ENCODE measurements at places on chromosomes 16 and 17.

DNA sequence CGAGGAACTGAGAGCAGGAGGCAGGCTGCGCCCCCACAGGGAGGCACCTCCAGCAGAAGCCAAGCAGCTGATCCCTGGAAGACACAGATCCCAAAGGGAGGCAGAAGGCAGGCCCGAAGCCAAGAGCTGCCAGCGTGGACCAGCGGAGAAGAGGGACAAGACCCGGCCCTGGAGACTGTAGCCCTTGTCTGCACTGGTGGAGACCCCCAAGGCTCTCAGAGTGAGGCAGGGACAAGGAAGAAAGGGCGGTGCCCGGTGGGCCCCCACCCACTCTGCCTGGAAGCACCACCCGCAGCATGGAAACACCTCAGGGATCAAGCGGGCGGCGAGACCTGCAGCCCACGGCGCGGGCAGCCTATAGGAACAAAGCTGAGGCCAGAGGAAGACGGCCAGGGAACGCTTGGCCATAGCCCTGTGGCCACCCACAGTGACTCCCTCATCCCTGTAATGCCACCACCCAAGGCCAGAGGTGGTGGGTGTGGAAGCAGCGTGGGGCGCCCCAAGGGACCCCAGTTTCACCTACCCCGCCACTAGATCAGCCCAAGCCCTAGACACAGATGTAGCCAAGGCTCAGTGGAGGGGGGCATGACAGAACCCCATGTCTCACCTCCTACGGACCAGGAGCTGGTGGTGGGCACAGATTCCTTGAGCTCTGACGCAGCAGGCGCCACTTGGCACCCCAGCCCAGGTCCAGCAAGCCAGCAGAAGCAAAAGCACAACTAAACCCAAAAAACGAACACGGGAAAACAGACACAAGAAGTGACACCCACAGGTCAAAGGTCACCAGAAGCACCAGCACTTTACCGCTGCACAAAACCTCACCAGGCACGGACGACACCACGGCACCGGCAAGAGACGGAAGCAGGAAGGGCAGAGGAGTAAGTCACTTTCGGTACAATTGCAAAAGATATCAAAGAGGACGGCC lies 2.9 kb upstream of the SIRT7 start:
- no peak for DNase-seq

GRCh38 chr16:57379579-57379978 lies 7.3 kb downstream of the CX3CL1 start:
- DNase-seq = peak; percentile 35

DNA sequence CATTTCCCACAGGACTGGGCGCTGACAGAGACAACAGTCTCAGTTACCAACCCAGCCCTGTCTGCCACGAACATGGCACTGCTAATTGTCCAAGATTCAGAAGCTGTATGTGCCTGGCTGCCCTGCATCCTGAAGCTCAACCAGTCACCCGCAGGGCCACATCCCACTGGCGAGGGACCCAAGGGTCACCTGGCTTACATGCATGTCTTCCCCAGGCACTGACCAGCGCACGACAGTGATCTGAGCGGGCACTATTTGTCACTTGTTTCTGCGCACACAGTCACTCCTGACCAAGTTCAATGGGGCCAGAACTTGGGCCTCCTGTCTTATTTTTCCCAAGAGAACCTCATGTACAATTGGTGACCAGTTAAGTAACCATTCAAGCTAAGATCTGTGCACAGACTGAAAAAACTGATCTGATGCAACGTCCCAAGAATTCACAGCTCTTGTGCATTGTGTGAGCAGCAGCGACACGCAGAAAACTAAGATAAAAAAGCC lies 13.1 kb downstream of the USP7 start:
- no peak for DNase-seq

DNA sequence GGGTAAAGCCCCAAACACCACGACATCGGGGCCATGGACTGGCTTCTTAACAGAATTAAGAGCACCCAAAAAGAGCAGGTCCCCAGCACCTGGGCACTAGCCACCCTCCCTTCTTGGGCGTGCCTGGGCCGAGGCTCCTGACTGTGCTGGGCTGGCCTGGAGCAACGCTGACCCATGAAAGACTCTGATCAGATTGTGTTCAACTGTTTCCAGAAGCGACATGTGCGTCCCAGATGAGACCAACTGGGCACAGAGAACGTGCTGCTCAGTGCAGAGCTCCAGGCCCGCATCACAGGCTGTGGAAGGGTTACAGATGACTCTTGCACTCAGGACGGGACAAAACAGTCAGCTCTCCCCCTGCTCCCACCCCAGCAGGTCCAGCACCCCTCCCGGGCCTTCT lies 100.7 kb downstream of the KCNJ12 start:
- no peak for DNase-seq

DNA sequence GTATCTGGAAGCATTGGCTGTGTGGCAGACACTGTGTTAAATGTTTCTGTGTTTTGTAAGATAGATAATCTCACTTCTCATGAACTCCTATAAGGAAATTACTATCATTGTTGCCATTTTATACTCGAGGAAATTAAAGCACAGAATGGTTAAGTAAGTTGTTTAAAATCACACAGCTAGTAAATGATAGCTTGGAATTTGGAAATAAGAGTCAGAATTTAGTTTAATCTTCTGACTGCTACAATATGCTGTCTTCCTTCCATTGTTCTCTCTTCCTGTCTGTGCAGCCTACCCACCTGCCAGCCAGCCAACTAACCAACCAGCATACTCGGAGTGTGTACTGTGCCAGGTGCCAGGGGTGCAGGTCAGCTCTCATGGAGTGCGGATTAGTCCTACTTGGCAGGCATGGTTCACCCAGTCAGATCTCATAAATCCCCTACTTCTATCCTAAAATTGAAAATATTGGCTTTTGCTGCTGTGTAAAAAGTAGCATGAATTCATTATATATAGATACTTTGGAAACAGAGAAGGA lies 79.9 kb upstream of the LGALS9 start:
- DNase-seq = no peak

- no peak for DNase-seq
Observed at GRCh38 chr17:45288825-45289224, 26.9 kb upstream of the SPATA32 start.

DNA sequence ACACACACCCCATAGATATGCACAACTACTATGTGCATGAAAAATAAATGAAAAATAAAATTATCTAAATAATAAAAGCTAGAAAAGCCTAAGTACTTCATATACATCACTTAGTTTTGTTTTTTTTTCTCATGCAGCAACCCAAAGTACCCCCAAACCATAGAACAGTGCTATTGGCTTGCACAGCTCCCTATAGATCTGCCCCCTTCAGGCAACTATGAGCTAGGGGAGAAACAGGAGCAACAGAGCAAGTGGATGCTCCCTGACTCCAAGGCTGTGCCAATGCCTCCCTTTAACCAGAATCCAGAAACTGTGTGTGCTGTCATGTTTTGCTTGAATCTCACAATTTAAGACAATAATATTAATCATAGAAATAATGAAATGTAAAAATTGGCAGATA lies 605.5 kb downstream of the TOX3 start:
- no peak for DNase-seq

DNA sequence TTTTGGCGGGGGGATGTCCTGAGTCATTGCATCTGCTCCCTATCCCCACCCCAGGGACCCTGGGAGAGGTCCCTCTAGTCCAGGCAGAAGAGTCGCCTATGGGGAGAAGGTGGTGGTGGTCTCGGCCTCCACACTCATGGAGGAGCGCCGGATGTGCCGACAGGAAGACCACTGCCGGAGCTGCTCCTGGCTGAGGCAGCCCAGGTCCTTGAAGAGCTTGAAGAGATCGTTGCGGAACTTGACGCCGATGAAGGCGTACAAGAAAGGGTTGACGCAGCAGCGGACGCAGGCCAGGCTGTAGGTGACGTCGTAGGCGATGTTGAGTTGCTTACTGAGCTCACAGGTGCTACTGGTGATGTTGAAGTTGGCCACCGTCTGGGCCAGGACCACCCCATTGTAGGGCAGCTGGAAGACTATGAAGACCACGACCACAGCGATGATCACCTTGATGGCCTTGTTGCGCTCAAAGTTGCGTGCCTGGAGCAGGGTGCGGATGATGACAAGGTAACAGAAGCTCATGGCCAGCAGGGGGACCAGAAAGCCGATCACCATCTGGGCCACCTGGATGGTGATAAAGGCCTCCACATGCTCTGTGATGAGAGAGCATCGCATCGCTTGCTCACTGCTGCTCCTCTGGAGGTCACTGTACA lies 10.5 kb downstream of the CCR7 start:
- no peak for DNase-seq
